T-cell (primary cell): ENCODE measurements at places on chromosomes 11 and 22.

DNA sequence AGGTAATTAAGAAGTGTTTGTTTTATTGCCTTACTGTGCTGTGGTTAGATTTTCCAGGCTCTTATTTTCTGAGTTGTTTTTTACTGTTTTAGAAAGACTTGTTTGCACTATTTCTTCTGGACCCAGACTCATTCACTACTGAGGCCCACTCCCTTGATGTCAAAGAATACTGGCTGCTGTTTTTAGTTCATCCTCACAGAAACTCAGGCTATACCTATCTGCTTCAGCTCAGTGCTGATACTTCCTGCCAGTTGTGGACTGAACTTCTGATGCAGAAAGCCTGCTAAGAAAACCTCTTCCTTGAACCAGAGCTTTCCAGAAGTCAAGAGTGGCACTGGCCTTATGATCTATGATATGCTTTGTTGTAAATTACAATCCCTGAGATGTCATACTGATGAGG lies 15.9 kb upstream of the PIK3IP1 start:
- H3K4me3 ChIP-seq: no peak overlapping the region
- H3K27ac ChIP-seq: peak overlapping the region; percentile 52
- DNase-seq: no peak
- H3K27me3 ChIP-seq: no peaks in the 10 kb centered on the region
- H3K4me1 ChIP-seq: peaks cover 9% of the 10 kb centered on the region

GRCh38 chr11:80327956-80328614 lies 887.3 kb upstream of the TENM4 start:
- H3K36me3 ChIP-seq: no peaks in the 10 kb centered on the region
- DNase-seq: no peak
- no peak overlapping the region for H3K27ac ChIP-seq
- no peak overlapping the region for H3K4me3 ChIP-seq

DNA sequence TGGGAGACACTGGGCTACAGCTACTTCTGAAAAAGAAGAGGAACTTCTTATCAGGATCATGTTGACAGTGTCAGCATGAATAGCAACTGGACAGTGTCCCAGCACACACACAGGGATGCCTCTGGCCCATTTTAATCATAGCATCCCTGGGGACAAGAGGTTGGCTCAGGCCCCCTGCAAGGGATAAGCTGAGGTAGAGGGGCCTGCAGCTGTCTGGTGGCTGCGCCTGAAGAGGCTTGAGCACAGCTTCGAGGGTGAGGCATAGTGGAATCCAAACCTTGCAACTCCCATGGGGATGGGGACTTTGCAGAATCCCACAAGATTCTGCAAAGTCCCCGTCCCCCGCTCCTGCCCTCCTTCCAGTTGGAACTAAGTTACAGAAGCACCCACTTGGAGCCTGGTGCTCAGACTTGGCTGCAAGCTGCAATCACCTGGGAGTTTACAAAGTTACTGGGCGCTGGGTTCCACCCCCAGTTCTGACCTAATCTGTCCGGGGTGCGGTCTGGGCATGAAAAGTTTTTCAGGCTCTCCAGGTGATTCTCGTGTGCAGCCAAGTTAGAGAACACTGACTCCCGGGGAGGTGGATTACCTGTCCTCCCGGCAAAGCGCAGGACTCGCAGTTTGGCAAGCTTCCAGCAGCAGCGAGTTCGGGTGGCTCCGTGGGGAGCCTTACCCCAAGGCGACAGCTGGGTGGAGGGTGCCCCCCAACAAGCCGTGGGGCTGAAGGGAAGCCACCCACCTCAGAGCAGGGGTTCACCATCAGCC lies 16.0 kb upstream of the LINC01488 start:
- H3K4me3 ChIP-seq: no peak overlapping the region
- no peak overlapping the region for H3K27ac ChIP-seq
- no peaks in the 10 kb centered on the region for H3K4me1 ChIP-seq
- DNase-seq: no peak
- H3K27me3 ChIP-seq: no peaks in the 10 kb centered on the region

DNA sequence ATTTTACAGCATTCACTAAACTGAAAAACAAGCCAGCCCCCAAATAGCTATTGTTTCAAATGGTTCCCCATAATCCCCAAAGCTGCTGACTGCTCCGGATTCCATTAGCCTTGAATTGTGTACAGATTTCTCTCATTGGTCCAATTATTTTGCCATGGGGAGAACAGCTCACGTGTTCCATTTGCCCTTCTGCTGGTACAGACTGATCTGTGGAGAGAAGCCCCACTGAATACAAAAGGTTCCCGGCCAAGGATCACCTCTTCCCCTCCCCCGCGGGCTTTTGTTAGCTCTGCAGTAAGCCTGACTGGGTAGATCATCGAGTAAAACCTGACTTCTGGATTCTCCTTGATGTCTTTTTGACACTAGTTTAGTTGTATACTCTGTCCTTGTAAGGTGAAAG lies 9.1 kb upstream of the MAPK8IP1 start:
- no peak overlapping the region for H3K27ac ChIP-seq
- H3K4me1 ChIP-seq: no peaks in the 10 kb centered on the region
- H3K36me3 ChIP-seq: peaks cover 15% of the 10 kb centered on the region
- H3K4me3 ChIP-seq: no peak overlapping the region
- no peak for DNase-seq

- peak; percentile 23 for DNase-seq
- no peak overlapping the region for H3K27ac ChIP-seq
- no peaks in the 10 kb centered on the region for H3K27me3 ChIP-seq
Measured at GRCh38 chr11:129992161-129992944, 10.3 kb downstream of the PRDM10 start.

- no peaks in the 10 kb centered on the region for H3K4me1 ChIP-seq
- H3K27ac ChIP-seq: no peak overlapping the region
- peak; percentile 52 for DNase-seq
- H3K27me3 ChIP-seq: no peaks in the 10 kb centered on the region
- H3K4me3 ChIP-seq: no peak overlapping the region
Measured at GRCh38 chr11:2186669-2187279, 15.2 kb upstream of the TH start.

DNA sequence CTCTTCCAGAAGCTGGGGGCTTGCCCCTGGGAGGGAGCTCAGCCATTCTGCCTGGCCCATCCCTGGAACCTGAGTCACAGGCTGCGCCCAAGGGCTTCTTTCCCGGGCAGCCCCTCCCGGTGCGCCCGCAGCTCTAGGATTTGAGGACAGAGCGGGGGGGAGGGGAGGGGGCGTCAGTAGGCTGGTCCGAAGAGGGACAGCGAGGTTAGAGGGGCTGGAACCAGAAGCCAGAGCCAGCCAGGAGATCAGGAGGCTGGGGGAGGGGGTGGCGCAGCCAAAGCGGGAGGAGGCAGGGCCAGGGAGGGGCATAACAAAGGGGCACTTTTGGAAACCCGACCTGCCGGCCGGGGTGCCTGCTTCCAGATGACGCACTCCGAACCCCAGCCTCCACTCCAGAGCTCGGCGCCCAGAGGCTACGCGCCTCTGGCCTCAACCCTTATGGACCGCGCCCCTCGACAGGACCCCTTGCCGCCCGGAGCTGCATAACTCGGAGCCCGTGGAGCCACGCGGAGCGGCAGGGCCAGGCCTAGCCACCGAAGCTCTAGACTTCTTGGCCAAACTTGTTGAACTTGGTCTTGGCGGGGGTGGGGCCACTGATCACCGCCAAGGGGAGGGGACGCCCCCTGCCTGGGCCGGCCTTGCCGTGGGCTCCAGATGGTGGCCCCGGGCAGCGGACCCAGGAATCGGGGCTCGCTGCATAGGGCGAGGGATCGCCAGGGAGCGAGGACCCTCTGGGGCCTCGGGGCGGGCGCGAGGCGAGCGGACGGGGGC lies 744 bp downstream of the PACSIN3 start:
- H3K27me3 ChIP-seq: peaks cover 5% of the 10 kb centered on the region
- no peaks in the 10 kb centered on the region for H3K36me3 ChIP-seq
- H3K4me1 ChIP-seq: peaks cover 23% of the 10 kb centered on the region
- peak overlapping the region; percentile 57 for H3K4me3 ChIP-seq
- no peak for DNase-seq

DNA sequence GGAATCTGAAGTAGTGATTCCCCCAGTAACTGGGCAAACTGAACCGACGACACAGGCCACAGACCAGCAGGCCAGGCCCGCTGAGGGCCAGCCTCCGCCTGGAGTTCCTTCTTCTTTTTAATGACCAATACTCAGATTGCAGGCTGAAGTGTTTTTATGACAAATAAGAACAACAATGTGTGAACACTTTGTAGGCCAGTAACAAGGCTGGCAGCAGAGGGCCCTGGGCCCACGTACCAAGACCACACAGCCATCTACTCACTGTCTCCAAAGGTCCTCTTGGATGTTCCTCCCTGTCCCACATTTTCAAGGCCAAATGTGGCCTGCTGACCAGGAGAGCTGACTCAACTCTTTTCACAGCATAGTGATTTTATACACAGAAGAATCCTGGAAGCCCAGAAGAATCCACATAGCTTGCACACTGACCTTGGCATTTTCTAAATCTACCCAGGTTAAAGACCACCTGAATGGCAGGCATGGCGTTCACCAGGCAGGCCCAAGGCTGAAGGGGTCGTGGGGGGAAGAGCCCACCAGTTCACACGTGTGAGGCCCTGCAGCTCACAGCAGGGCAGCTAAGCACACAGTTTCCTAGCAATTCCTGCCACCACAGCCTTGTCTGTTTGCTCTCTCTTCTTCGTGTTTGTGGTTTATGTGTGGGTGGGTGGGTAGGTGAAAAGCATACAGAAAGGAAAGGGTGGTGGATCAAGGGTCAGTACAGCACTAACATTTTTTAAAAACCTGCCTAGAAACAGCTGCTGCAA lies 13.3 kb downstream of the SMCO4 start:
- DNase-seq: no peak
- no peaks in the 10 kb centered on the region for H3K36me3 ChIP-seq
- no peak overlapping the region for H3K27ac ChIP-seq
- peaks cover 61% of the 10 kb centered on the region for H3K4me1 ChIP-seq
- H3K4me3 ChIP-seq: no peak overlapping the region

GRCh38 chr11:5878564-5878963 lies 1.9 kb upstream of the OR52E4 start:
- DNase-seq: no peak
- H3K4me3 ChIP-seq: no peak overlapping the region
- no peaks in the 10 kb centered on the region for H3K27me3 ChIP-seq

DNA sequence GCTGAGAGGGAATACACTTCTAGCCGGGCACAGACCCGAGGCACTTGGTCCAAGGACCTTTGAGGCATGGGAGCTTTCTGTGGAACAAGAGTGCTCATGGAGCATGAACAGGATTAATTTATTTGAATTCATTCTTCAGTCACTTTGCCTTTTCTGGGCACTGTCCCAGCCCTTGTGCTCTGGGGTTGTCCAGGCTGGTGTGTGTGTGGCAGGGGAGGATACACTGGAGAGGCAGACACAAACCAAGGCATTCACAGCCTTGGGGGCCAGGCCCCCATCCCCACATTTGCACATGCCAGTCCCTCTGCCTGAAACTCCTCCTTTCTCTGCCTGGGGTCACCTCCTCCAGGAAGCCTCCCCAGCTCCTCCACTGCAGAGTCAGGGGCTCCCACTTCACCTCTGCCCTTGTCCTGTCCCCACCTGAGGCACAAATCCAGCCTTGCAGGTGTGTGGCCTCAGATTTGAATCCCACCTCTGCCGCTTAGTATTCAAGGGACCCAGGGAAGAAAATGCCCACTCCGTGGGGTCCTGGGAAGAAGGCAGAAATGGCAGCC lies 55.5 kb downstream of the MYO7A start:
- peaks cover 2% of the 10 kb centered on the region for H3K4me1 ChIP-seq
- no peak for DNase-seq
- no peak overlapping the region for H3K4me3 ChIP-seq
- no peaks in the 10 kb centered on the region for H3K27me3 ChIP-seq
- H3K36me3 ChIP-seq: no peaks in the 10 kb centered on the region

- H3K4me1 ChIP-seq: no peaks in the 10 kb centered on the region
- no peak overlapping the region for H3K27ac ChIP-seq
- H3K4me3 ChIP-seq: no peak overlapping the region
- no peaks in the 10 kb centered on the region for H3K36me3 ChIP-seq
- H3K27me3 ChIP-seq: no peaks in the 10 kb centered on the region
Measured at GRCh38 chr11:15758857-15759465, 597.4 kb downstream of the SOX6 start.

GRCh38 chr11:120566176-120566575 lies 54.6 kb downstream of the GRIK4 start:
- no peak overlapping the region for H3K4me3 ChIP-seq
- no peak for DNase-seq
- H3K36me3 ChIP-seq: no peaks in the 10 kb centered on the region
- H3K27ac ChIP-seq: no peak overlapping the region

GRCh38 chr11:82007521-82007920 lies 726.1 kb downstream of the FAM181B start:
- H3K36me3 ChIP-seq: no peaks in the 10 kb centered on the region
- H3K27ac ChIP-seq: no peak overlapping the region
- H3K4me1 ChIP-seq: no peaks in the 10 kb centered on the region
- DNase-seq: no peak
- no peaks in the 10 kb centered on the region for H3K27me3 ChIP-seq

GRCh38 chr22:47599753-47600152 lies 837.3 kb downstream of the TBC1D22A start:
- no peaks in the 10 kb centered on the region for H3K36me3 ChIP-seq
- no peaks in the 10 kb centered on the region for H3K4me1 ChIP-seq
- H3K27ac ChIP-seq: no peak overlapping the region
- no peak for DNase-seq
- H3K27me3 ChIP-seq: peaks cover 22% of the 10 kb centered on the region

DNA sequence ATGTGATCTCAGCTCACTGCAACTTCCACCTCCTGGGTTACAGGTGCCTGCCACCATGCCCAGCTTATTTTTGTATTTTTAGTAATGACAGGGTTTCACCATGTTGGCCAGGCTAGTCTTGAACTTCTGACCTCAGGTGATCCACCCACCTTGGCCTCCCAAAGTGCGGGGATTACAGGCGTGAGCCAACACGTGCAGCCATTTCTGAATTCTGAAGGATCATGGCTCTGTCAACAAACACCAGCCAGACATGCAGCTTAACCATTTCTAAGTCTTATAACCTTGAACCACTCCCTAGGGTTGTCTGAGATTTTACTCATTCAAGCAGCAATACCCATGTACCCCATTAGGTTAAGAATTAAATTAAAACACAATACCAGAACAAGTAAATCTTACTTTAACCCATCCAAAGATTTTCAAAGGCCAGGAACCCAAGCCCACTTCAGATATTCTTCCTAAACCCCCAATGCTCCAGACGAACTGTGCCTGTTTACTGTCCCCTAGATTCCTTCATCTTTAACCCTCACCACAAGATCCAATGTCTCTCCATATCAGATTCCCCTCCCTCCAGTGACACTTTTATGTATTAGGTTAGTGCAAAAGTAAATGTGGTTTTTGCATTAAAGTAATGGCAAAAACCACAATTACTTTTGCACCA lies 4.0 kb downstream of the RPS13 start:
- H3K27ac ChIP-seq: no peak overlapping the region
- H3K4me1 ChIP-seq: peaks cover 16% of the 10 kb centered on the region
- no peak for DNase-seq
- no peaks in the 10 kb centered on the region for H3K27me3 ChIP-seq
- no peak overlapping the region for H3K4me3 ChIP-seq

- no peaks in the 10 kb centered on the region for H3K4me1 ChIP-seq
- DNase-seq: no peak
- no peak overlapping the region for H3K4me3 ChIP-seq
- H3K27me3 ChIP-seq: no peaks in the 10 kb centered on the region
- no peaks in the 10 kb centered on the region for H3K36me3 ChIP-seq
Measured at GRCh38 chr11:9972989-9973388, 309.1 kb downstream of the SWAP70 start.
